Central memory CD4-positive, alpha-beta T cell (primary cell): ENCODE measurements at places on chromosomes 1 and 21.

DNA sequence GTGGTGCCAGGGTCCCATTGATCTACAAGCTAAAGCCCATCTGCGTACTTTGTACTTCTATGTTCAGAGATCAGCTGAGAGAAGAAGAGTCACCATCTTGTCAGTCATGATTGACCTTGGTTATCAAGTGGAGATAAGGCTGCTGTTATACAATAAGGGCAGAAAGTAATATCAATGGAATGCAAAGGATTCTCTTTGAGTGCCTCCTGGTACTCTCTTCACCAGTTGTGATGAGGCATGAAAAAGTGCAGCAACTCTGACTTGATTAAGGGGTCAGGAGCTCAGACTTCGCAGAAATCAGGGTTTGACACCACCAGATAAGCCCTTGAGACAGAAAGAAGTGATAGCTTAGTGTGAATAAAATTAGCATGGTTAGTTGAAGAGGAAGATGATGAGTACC lies 25.7 kb upstream of the SYT14 start:
- no peak for DNase-seq

- no peak for DNase-seq
These were observed 49.8 kb upstream of the PAX7 start for GRCh38 chr1:18580691-18581419.

DNA sequence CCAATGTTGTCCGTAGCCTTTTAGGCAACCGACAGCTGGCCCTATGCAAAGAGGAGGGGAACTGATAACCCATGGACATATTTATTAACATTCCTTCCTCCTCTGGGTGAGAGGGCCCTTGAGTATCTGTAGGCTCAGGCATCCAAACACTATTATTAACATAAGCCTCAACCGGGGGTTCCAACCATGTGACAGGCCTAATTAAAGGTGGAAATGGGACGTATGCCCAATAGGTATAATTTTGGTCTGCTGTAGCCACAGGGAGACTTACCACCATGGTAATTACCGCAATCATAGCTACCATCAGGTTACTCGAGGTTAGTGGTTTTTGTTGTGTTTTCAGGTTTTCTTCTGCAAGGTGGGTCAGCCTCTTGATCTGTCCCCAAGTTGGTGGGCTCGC lies 5.3 kb downstream of the DAP3 start:
- DNase-seq = no peak

GRCh38 chr1:75954586-75954985 lies 22.4 kb upstream of the ASB17 start:
- DNase-seq = no peak

DNA sequence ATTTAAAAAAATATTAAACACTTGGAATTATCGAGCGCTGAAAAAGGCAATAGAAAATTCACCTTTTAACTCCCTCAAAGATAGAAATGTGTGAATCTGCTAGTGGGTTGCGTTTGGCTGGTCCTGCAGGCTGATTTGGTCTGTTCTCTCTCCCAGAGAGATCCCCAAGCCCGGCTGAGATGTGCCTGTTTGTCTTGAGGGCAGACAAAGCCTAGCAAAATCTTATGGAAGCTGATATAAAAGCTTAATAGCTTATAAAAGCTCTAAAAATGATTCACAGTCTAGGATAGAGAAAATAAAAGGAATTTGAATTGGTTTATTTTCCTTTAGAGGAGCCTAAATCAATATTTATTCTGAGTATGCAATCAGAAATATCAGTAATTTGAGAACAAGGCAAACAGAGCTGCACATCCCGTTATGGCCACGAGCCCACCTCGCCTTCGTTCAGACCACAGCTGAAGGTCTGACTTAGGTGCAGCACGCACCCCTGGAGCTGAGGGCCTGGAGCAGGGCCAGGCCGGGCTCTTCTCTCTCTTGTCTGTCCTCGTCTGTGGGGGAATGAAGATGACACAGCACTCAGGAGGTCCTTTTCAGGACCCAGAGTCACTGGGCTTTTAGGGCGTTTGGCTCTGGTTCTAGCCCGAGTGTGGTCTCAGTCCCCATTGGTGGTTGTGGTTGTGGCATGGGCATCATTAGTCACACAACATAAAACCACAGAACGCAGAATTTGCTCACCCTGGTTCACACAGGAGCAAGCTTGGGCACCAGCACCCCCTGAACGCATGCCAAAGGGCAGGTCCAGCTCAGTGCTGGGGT lies 18.6 kb downstream of the PDE9A start:
- no peak for DNase-seq

- DNase-seq = no peak
These were observed 6.5 kb downstream of the WNT3A start for GRCh38 chr1:228013131-228013934.

DNA sequence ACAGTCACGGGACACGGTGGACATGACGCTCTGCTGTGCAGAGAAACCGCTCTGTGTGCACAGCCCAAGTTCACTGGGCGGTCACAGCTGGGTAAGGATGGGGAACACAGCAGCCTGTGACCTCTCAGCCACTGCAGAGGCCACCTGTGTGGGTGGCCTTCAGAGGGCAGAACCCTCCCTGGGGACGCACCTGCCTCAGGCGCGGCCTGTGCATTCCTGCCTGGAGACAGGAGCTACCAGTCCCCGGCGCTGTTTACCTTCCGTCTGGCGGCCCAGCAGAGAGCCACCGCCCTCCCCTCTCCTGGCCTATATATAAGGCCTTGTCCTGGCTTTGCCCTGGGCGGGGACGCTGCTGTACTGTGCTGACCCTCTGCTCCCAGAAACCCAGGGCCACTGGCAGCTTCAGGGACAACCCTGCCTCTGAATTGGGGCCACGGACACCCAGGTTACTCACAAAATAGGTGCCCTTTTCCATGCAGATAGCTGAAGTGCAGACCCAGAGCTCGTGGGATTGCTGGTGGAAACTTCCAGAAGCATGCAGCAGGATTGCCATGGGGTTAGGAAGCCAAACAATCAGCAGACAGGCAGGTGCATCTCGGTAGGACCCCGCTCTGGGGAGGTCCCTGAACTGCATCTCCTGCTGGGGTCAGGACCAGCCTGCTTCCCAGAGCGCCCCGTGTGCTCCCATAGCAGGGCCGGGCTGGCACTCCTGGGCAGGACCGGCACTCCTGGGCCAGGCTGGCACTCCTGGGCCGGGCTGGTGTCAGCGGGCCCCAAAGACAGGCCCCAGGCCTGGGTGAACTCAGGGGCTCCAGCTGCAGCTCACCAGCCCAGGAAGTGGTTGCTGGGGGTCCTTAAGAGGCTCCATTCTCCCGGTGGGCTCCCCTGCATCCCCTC lies 83.6 kb downstream of the SIK1 start:
- DNase-seq = no peak

DNA sequence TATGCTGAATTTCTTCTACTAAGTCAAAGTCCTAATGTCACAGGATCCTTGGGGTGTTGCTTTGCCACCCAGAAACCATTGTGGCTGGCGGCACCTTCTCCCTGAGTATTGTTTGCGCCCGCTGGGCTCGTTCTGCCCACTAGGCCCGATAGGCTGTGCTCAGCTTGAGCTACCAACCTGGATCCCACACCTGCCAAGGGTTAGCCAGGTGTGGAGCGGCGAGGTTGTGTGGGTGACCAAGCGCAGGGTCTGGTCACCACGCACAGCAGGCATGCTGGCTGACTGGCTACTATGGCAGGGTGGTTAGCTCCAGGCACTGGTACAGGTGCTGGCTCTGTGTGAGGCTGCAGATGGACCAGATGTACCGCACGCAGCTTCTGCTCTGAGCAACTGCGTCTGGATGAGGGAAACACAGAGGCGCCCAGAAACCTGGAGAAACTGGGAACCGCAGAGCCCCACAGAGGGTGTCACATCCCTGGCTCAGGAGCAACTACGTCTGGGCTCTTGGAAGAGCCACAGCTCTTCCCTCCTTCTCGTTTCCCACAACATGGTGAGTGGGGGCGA lies 50.3 kb upstream of the SCYL3 start:
- no peak for DNase-seq

GRCh38 chr1:3369446-3370076 lies 84.9 kb upstream of the ARHGEF16 start:
- DNase-seq = no peak

- DNase-seq = no peak
These were observed 59.5 kb upstream of the EFHD2 start for GRCh38 chr1:15350151-15350550.

GRCh38 chr1:231923491-231924041 lies 297.0 kb downstream of the DISC1 start:
- DNase-seq = no peak

GRCh38 chr1:37741662-37742061 lies 23.3 kb downstream of the EPHA10 start:
- DNase-seq = no peak

DNA sequence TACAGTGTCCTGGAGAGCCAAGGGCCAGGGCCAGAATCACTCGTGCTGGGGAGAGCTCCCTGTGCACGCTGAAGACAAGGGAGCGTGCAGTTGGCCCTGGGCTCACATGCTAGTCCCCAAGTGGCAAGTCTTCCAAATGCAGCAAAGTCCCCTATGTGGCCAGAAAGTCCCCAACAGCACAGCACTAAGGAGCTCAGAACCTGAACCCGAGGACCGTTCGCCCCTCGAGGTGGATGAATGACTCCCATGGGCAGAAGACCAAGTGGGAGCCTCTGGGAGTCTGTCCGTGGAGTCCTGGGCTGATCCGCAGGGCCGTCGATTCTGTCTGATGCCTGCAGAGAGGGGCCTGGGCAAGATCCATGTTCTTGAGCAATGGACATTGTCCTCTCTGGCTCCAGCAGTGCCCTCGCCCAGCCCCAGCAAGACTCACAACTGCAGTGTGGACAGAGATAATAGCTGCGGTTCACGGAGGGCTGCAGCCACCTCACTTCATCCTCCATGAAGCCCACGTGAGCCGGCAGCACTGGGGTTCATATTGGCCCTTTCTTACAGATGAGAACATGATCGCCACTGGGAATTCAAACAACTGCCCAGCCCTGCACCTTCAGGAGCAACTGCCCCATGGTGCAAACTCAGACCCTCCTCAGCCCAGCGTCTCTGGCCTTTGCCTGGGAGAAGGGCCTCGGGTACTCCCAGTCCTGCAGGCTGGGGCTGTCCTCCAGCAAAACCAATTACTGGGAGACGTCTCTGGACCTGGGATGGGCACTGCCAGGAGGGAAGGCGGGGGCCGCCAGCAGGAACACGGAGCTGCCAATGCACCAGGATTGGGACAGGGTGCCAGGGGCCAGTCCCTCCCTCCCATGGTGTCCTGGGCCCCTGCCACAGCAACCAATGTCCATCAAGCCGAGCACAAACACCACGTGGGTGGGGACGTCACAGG lies 243.7 kb downstream of the NPHP4 start:
- no peak for DNase-seq

DNA sequence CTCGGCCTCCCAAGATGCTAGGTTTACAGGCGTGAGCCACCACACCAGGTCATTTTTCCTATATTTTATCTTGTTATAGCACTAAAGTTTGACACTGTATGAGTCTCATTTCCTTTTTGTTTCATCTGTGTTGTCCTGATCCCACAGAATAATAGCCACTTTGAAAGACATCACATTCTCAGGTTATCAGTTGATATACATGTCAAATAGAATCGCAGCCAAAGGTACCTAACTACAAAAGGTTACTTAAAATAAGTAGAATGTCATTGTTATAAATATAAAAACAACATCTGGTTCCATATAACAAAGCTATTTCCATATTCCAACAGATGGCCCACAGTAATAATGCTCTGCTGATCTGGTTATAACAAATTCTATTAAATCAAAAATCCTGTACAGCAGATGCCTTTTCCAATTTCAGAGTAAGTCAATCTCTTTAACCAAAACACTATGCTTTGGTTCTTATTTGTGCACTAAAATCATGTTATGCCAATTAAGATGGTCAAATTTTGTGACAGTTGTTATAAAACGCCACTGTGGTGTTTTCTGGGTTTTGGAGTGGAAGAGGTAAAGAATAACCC lies 6.0 kb downstream of the FOXJ3 start:
- no peak for DNase-seq

DNA sequence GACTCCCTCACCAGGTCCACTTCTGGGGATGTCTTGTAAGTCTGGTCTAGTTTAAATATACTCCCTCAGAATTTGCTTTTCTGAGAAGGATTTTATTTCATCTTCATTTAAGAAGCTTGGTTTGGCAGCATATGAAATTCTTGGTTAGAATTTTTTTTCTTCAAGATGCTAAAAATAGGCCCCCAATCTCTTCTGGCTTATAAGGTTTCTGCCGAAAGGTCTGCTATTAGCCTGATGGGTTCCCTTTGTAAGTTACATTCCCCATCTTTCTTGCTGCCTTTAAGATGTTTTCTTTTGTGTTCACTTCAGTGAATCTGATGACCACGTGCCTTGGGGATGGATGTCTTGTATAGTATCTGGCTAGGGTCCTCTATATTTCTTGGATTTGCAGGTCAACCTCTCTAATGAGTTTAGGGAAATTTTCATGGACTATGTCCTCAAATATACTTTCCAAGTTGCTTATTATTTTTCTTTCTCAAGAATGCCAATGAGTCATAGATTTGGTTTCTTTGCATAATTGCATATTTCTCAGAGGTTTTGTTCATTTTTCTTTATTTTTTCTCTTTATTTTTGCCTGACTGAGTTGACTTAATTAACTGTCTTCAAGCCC lies 19.4 kb downstream of the TCP10L start:
- no peak for DNase-seq

GRCh38 chr1:119462964-119463363 lies 44.0 kb upstream of the HSD3B1 start:
- no peak for DNase-seq

DNA sequence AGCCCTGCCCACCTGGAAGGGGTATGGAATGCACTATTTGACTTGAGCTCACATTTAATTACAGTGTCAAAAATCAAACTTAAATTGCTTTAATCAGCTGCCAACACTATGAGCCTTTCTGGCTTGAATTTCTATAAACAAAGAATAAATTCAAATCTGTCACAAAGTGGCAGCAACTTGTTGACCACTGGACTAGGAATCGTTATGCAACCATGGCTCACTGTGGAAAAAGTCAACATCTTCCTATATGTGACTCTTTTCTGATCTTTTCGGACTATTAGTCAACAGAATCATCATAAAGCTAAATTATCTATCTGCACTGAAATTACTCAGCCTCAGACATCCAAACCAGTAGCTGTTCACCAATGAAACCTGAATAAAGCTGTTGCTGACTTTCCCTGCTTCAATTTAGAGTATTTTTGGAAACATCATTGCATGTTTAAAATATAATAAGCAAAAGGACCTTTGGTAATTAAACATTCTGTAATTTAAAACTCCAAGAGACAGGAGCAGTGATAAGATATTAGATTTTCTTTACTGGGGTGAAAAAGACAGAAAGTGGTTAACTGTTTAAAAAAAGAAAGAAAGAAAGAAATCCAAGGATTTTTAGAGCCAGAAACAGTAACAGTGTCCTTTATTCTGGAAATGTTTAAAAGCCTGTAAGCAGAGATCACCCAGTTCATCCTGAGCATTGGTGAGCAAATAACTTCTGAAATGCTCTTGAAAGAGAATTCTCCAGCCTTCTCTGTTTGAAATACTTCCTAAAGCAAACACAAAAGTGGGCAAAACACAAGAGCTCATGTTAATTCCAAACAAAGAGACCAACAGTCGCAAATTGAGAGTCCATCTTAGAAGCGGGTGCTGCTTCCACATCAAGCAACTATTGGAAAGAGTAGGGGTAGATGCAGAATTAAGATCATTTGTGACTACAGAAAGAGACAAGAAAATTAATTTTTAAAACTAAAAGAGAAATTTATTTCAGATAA lies 26.2 kb upstream of the ERG start:
- DNase-seq = no peak
